A549 (cell line): ENCODE measurements at places on chromosomes 2 and 18. TPM values are rescaled to one million over a fixed set of nuclear protein-coding genes. Genes with fewer than 3 reads are reported as not detected.

GRCh38 chr18:6983366-6983765 is 134.2 kb downstream of the LAMA1 start:
- no peak for DNase-seq

The SGPP2 gene
- polyA plus RNA-seq = 0.08 to 0.10 TPM (median 0.08 TPM) in 3 replicates

DNA sequence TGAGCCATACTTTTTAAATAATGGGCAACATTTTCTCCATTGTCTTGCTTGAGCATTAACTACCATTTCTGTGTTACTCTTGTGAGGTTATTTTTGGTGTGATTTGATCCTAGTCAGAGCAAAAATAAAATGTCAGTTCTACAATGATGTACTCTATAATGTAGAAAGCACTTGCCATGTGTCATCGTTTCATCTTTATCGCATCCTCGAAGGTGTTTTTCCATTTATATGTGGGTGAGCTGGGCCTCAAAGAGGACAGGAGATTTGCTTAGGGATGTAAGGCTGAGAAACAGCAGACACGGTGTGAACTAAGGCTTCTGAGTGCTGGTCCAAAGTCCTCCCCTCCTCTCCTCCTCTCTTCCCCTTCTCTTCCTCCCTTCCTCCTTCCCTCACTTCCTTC is 199.8 kb downstream of the FAM210A start:
- DNase-seq = no peak

GRCh38 chr18:61833387-61833786 is 59.4 kb downstream of the RNF152 start:
- no peak for DNase-seq

The CCDC74B gene
- polyA plus RNA-seq = 4.8 to 5.4 TPM (median 5.0 TPM) in 3 replicates

DNA sequence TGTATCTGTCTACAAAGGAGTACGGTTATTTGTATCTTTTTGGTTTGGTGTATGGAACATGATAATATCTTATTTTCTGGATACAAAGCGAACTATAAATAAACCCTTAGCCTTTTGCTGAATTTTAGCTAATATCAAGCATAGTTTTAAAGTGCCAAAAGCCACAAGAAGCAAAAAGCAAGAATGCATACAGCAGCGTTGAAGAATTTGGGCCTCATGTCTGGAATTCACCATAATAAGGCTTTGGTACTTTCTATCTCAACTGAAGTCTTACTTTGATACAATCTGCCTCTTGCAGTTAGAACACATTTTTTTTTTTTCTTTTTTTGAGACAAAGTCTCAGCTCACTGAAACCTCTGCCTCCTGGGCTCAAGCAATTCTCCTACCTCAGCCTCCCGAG is 151.5 kb downstream of the ERBB4 start:
- DNase-seq = no peak

GRCh38 chr2:25402477-25402876 is 60.8 kb upstream of the DNMT3A start:
- DNase-seq = no peak

DNA sequence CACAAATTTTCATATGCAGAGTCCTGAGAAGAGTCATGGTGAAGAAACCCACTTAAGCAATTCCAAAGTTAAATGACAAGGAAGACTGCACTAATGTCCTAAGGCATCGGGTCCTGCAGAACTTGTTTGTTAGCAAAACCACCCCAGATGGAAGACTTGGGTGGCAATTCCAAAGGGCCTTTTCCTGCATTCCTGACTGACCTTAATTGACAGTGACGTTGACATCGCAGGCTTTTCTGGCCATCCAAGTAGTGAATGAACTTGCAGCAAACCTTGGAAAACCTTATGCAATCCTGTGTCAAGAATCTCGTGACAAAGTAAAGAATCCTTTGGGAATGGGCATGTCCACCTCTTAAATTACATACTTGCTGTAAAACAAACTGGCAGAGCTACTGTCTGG is 112.5 kb upstream of the SH3BP4 start:
- DNase-seq = peak; percentile 62

- DNase-seq = no peak
Measured at GRCh38 chr18:3799515-3799914, 349.5 kb downstream of the TGIF1 start.

- DNase-seq = no peak
Measured at GRCh38 chr2:121136323-121136722, 148.7 kb downstream of the TFCP2L1 start.

The ACKR3 gene
- 25.4 to 34.9 TPM (median 33.2 TPM) in 3 replicates for polyA plus RNA-seq

DNA sequence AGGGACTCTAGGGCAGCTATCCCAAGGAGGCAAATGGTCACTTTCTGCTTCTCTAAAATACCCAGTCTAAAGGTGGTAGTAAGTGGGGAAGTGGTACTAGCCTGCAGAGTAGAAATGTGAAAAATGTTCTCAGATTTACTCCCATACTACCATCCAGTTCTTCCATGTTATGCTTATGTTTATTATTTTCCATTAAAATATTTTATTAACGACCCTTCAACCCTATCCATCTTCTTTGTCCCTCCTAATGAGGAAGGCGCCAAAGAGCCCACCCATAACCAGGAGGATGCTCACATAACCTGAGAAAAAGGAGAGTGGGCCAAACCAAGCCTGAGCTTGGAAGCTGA is 153.5 kb downstream of the ANTXR1 start:
- DNase-seq = no peak

DNA sequence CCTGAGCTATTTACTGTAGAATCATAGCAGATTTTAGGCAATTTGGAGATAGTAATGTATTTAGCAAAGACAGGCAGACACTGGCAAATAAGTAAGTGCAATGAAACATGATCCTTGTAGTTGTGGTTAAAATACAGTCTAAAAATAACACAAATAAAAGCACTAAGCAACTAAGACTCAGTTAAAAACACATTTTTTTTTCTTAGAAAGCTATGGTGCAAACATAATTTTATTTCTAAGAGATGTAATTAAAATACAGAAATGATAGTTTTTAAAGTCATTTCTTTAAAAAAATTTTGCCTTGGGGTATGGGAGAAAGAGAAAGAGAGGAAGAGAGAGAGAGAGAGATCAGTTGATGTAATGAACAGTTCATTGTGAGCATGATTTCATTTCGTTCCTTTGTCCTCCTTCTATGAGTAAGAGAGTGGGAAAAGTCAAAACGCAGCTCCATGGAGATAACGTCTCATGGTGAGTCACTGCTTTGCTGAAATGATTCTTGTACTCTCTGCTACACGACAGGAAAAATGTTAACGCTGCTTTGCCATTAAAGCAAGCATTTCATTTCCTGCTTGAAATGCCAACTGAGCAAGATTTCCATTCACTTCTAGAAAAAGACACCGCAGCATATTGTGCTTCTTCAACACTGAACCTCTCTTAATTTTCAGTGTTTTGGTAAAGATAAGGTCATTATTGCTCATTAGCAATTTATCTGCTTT is 61.3 kb upstream of the PGAP1 start:
- DNase-seq = peak; percentile 85

The GALR1 gene
- polyA plus RNA-seq = not detected in 3 replicates

The NT5DC4 gene
- not detected in 3 replicates for polyA plus RNA-seq

DNA sequence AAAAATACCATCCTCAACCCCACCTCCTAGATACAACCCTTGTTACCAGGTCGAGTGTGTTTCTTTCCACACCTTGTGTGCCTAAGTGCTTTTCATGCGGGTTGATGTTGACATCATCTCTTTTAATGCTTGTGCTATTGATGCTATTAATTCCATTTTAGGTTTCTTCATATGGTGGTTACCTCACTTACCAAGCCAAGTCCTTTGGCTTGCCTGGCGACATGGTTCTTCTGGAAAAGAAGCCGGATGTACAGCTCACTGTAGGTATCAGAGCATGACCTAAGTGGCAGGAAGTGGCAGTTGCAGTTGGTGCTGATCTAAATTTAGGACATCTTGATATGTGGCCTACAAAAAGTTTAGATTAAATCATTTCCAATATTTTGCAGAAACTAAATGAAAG is 149.9 kb upstream of the TTC39C start:
- no peak for DNase-seq

The LYPD6B gene
- not detected in 3 replicates for polyA plus RNA-seq

DNA sequence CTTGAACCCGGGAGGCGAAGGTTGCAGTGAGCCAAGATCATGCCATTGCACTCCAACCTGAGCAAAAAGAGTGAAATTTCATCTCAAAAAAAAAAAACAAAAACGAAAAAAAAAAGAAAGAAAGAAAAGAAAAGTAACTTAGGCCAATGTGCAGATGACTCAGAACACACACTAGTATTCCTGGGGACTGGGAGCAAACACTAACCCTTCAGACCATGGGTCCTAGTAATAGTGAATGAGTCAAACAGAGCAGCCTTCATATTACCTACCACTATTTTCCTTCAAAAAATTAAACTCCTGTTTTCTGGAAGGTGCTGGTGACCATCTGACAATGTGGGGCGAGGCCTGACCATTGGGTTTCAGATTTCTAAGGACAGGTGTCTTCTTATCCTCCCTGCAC is 253.4 kb downstream of the PIEZO2 start:
- no peak for DNase-seq

GRCh38 chr2:29706171-29706720 is 215.1 kb downstream of the ALK start:
- no peak for DNase-seq

The LIMS4 gene
- 0.09 to 0.17 TPM (median 0.14 TPM) in 3 replicates for polyA plus RNA-seq

- no peak for DNase-seq
Measured at GRCh38 chr2:172806996-172807395, 71.4 kb downstream of the RAPGEF4 start.

GRCh38 chr2:22788749-22789327 is 596.1 kb upstream of the KLHL29 start:
- DNase-seq = no peak

The MYO3B gene
- not detected in 3 replicates for polyA plus RNA-seq

- no peak for DNase-seq
Measured at GRCh38 chr2:196487417-196487816, 152.1 kb upstream of the CCDC150 start.

The ALPP gene
- 0.18 to 0.31 TPM (median 0.18 TPM) in 3 replicates for polyA plus RNA-seq

- no peak for DNase-seq
Measured at GRCh38 chr2:218476676-218477075, 57.8 kb downstream of the VIL1 start.

GRCh38 chr2:120820263-120820952 is 84.7 kb downstream of the GLI2 start:
- DNase-seq = no peak

- DNase-seq = no peak
Measured at GRCh38 chr2:50751311-50752031, 280.5 kb downstream of the NRXN1 start.

DNA sequence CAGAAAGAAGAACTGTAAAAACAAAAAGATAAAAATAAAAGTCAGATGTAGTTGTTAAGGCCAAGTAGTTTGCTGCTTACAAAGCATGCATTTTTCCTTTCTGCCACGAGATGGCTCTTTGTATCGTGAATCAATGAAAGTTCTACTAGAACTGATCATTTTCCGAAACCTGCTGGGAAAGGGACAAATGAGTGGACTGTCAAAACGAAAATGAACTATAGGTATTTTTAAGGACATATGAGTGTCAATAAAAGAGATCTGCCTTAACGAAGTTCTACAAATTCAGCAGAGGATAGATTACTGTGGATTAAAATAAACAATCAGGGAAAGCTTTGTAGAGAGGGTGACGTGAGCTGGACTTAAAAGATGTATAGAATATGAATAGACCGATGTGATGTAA is 15.0 kb upstream of the ELOA2 start:
- peak; percentile 50 for DNase-seq

The MBP gene
- 8.5 to 9.0 TPM (median 8.6 TPM) in 3 replicates for polyA plus RNA-seq

- DNase-seq = no peak
Measured at GRCh38 chr2:95017836-95018235, 7.7 kb upstream of the MAL start.

DNA sequence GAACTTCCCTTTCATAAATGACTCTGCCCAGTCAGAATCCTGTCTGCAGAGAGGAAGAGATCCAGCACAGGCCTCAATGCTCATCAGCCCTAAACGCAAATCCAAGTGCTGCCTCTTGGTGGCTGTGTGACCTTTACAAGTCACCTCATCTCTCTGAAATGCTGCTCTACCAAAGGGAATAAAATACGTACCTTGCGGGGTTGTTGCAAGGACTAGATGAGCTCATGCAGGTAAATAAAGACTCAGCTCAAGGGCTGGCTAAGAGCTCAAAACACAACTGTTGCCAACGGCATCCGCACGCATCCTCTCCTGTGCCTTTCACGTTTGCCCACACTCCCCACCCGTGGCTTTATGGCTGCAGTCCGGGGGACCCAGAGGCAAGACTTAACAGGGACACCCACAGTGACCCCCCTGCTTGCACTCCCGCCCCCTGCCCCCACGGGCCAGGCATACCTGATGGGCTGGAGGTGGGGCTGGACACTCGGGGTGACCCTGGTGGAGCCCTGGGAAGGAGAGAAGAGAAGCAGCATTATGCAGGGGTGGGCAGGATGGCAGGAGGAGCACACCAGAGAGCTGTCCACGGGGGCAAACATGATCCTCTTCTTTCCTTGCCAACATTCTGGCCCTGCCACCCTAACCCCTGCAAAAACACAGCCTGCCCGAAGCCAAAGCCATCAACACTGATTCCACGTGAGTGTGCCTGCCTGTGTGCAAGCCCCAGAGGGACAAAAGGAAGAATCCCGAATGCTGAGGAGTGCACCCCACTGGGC is 102.6 kb downstream of the TNS1 start:
- peak; percentile 46 for DNase-seq

DNA sequence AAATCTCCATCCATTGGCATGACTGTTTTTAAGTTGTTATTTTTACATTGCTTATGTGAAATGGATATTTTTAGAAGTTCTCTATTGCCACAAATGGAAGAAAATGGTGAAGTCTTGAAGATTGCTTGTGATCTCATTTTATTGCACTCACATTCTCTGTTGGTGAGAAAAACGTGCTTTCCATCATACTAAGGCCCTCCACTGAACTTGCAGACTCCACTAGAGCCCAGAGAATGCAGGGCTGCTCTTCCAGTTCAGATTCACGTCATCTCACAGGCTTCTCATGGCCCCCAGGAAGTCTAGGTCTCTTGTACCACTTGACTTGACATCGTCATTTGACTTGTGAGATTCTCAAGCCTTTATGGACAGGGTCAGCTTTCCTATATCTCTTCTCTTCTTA is 254.8 kb upstream of the COPS8 start:
- DNase-seq = no peak
